Stomach (tissue), 19 donors: ENCODE measurements at places on chromosomes 16 and 17. TPM values are rescaled to one million over a fixed set of nuclear protein-coding genes. Genes with fewer than 3 reads are reported as not detected.

Gene RMI2
- total RNA-seq = 10.5 TPM

Gene SLFN12L
- 4.0 TPM for total RNA-seq

Gene MMP15
- total RNA-seq = 43.3 TPM

Gene LLGL2
- 72.3 TPM for total RNA-seq

Gene GCSH
- total RNA-seq = 4.9 TPM

Gene SOX8
- 3.3 TPM for total RNA-seq

Gene KRT32
- not detected for total RNA-seq

Gene XYLT1
- total RNA-seq = 59.5 TPM

Gene NPIPB6
- not detected for total RNA-seq

Gene SEPTIN1
- total RNA-seq = not detected

Gene RHBDL1
- 1.3 TPM for total RNA-seq

Gene CCDC78
- total RNA-seq = not detected

Gene SLC13A2
- not detected for total RNA-seq

Gene KRT28
- not detected for total RNA-seq

Gene VAT1L
- not detected for total RNA-seq

Gene SYNGR3
- not detected for total RNA-seq

Gene SHISA6
- 2.9 TPM for total RNA-seq

Gene C16orf54
- 3.5 TPM for total RNA-seq

Gene ATP2C2
- 141 TPM for total RNA-seq

Gene EMC6
- not detected for total RNA-seq

Gene SLC16A11
- not detected for total RNA-seq

Gene KRTAP3-3
- not detected for total RNA-seq

Gene ARL5C
- not detected for total RNA-seq
